ENCODE measurements at places on chromosomes 4 and X.

DNA sequence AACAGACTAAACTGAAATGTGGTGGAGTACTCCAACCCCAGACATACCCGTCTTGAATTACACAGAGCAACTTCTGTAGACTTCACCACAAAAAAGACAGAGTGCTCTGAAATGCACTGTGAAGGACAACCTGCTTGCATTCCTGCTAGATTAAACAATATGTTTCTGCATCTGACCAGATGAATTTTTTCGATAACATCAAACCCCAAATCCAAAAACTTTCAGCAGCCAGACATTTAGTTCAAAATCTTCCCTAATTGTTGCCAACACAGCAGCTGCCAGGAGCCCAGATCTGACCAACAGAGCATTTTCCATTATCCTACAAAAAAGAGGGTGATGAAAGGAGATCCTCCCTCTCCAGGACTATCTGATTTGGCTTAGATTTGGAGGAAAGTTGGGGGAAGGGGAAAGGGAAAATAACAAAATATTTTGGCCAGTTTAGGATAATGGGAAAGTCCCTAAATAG lies 356.5 kb downstream of the PDGFC start:
- H3K27me3 ChIP-seq = no peaks in the 10 kb centered on the region
- DNase-seq = no peak
- no peak overlapping the region for H3K27ac ChIP-seq
- H3K4me1 ChIP-seq = peaks cover 8% of the 10 kb centered on the region
- no peak overlapping the region for H3K4me3 ChIP-seq

GRCh38 chrX:130301405-130301804 lies 32.7 kb upstream of the ZNF280C start:
- no peak overlapping the region for H3K27ac ChIP-seq
- H3K36me3 ChIP-seq = no peaks in the 10 kb centered on the region
- H3K27me3 ChIP-seq = no peaks in the 10 kb centered on the region

DNA sequence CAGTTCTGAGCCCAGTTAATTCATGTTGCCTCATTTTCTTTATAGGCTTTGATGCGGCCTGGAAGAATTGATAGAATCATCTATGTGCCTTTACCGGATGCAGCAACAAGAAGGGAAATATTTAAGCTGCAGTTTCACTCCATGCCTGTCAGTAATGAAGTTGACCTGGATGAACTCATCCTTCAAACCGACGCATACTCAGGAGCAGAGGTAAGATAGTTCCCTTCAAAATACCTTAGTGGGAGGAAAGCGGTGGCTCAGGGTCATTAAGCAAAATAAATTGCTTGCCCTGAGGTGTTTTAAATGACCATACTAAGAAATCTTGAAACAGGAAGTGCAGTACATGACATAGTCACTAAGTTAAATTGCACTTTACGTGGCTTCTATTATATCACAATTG lies 140.6 kb upstream of the SPRY1 start:
- H3K36me3 ChIP-seq = peaks cover 8% of the 10 kb centered on the region
- H3K4me1 ChIP-seq = peaks cover 24% of the 10 kb centered on the region
- peak overlapping the region; percentile 12 for H3K4me3 ChIP-seq
- no peak overlapping the region for H3K27ac ChIP-seq

DNA sequence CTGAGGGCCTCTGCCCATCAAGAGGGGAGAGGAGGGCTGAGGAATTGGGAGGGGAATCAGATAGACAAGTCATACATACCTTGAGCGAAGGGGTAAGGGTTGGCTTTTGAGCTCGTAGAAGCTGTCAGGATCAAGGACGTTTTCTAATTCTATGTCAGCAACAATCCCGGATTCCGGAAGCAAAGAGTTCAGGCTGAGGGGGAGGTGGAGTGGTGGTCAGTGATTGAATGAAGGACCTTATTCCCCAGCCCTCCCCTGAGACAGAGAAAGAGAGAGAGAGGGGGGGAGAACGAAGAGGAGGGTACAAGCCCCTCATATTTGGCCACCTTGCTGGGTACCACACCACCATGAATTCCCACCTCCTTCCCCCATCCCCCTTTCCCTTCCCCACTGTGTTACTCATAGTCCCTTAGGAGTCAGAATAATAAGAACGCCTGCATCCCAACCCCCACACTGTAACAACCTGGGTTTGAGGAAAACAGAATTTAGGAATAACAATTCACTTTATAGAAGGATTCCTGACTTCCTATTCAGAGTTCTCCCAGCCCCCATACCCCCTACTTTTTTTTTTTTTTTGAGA lies 2.7 kb downstream of the TFE3 start:
- H3K27me3 ChIP-seq = no peaks in the 10 kb centered on the region
- no peak for DNase-seq
- peaks cover 17% of the 10 kb centered on the region for H3K4me1 ChIP-seq
- H3K36me3 ChIP-seq = peaks cover 13% of the 10 kb centered on the region
- H3K27ac ChIP-seq = peak overlapping the region; percentile 99

DNA sequence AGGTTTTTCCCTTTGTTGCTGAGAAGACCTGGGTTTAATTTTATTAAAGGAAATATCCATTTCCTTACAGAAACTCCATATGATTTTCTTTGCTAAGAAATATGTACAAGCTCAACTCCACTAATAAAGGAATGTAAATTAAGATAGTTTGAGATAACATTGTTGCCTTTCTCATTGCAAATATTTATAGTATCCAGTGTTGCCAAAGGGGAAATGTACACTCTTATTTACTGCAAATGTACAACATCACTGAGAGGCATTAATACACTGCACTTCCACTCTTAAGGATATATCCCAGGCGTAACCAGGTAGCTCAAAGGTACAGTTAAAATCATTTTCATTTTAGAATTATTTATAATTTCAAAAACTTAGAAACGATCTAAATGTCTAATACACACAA lies 7.5 kb upstream of the LRBA start:
- no peak for DNase-seq
- H3K27me3 ChIP-seq = no peaks in the 10 kb centered on the region
- H3K27ac ChIP-seq = no peak overlapping the region
- H3K4me3 ChIP-seq = no peak overlapping the region
- H3K4me1 ChIP-seq = no peaks in the 10 kb centered on the region
- no peaks in the 10 kb centered on the region for H3K36me3 ChIP-seq

GRCh38 chr4:96730432-96730831 lies 890.5 kb downstream of the PDHA2 start:
- H3K36me3 ChIP-seq = peaks cover 4% of the 10 kb centered on the region
- no peaks in the 10 kb centered on the region for H3K4me1 ChIP-seq
- no peaks in the 10 kb centered on the region for H3K27me3 ChIP-seq
- H3K27ac ChIP-seq = no peak overlapping the region
- no peak for DNase-seq
- no peak overlapping the region for H3K4me3 ChIP-seq
